ENCODE measurements at places on chromosomes 16 and 17.
A peak's percentile ranks its signal among the peaks of the same experiment; 100 is the strongest.

DNA sequence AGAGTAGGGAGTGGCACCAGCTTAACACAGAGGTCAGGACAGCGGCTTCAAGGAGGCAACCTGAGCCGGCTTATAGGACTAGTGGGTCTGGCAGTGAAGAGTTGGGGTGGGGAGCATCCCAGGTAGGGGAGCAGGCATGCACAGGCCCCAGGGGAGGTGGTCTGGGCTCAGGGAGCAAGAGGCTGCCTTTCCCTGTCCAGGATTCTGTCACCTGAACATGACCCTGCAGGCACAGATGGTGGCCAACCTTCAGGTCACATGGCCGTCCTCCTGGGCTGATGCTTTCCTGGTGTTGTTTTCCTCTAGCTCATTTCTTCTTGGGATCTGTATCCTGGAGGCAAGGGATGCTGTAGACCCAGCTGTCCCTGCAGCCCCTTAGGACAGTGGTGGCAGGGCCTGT is 3.5 kb upstream of the MYO15A start:
- no peak for DNase-seq

GRCh38 chr16:67181346-67181745 is 2.4 kb downstream of the MATCAP1 start:
- DNase-seq: no peak

GRCh38 chr17:29800457-29800856 is 129.6 kb downstream of the SSH2 start:
- DNase-seq: no peak

DNA sequence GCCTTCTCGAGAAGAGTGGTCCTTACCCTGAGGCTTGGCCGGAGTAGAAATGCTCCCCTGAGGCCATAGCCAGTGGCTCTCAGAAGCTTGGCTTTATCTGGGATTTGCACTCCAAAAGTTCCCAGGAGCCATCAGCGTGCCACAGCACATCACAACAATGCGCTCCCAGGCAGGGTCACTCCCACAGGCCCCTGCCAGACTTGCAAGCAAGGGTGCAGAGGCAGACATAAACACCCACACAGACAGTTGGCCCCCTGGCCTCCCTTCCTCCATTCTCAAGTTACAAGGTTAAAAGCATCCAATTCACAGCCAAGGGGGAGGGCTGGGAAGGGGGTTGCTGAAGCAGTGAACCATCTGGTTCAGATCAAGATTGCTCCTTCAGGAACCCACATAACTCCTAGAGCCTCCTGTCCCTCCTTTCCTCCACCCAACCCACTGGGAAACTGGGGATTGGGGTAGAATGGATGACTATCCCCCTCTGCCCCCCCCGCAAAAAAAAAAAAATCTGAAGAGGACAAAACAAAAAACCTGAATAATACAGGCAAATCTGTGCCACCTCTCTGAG is 1.8 kb downstream of the ST3GAL2 start:
- DNase-seq: peak; percentile 78

DNA sequence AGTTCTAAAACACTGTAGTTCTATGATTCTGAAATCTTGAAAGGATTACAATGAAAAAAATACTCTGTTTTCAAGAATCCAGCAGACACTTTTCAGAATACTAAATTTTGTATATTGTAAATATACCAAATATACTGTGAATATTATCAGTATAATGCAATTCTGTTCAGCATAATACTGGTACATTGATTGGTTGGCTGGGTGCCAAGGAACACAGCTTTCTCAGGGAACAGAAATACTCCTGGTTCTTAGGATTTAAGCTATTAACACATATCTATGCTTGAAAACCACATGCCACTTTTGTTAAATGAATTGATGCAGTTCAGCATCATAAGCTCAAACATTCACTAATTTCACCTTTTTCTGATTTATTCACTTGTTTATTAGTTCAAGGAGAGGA is 2.5 kb upstream of the GINS3 start:
- DNase-seq: no peak

- no peak for DNase-seq
Observed at GRCh38 chr17:32267690-32268205, 2.1 kb downstream of the RHBDL3 start.

DNA sequence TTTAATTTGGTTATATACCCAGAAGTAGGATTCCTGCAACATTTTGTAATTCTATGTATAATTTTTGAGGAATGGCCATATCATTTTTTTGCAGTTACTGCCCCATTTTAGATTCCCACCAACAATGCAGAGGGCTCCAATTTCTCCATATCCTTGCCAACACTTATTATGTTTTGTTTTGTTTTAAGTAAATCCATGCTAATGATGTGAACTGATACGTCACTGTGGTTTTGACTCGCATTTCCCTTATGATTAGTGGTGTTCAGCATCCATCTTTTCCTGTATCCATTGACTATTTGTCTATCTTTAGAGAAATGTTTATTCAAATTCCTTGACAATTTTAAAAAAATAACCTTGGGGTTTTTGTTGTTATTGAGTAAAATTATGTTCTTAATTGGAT is 826.4 kb downstream of the CDH11 start:
- DNase-seq: no peak

- no peak for DNase-seq
Observed at GRCh38 chr17:76447931-76448652, 4.9 kb downstream of the UBE2O start.

DNA sequence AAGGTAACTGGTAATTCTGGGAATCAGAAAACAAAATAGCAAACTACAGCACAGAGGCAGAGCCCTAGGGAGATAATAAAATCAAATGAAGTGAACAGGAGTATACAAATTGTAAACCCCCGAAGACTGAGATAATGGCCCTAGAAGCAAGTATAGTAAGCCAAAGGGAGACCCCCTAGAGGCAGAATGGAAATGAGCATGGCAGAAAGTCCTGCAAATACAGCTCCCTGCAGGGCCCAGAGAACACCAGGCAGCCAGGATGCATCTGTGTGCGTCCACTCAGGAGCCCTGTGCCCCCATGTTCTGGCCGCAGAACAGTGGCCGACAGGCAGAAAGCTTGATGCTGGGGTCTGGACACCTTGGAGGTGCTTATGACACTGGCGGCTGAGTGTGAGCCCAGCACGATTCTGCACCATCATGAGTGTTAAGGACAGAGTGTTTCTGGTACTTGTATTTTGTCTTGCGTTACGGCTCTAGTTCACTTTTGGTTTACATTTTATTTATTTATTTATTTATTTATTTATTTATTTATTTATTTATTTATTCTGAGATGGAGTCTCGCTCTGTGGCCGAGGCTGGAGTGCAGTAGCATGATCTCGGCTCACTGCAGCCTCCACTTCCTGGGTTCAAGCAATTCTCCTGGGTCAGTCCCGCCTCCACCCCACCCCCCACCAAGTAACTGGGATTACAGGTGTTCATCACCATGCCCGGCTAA is 48.7 kb downstream of the RGS9 start:
- DNase-seq: no peak

DNA sequence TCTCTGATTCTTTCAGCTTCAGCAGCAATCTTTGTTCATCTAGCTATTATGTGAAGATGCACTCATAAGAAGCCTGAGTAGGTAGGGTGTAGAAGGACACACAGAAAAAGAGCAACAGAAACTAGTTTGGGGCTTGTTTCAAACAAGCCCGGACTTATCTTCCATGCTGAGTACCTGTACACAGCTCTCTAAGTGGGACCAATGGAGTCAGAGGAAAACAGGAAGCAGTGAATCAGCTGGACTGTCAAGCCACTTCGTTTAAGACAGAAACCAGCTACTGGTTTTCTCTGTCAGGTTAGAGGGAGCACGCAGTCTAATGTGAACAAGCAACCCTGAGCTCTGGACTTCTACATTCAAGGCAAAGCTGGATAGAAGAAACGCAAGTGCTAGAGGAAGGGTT is 16.0 kb downstream of the MAP2K6 start:
- no peak for DNase-seq

Data from left hindlimb (tissue), 1 donor.